ENCODE measurements at places on chromosomes 13 and 19. TPM values are rescaled to one million over a fixed set of nuclear protein-coding genes. Genes with fewer than 3 reads are reported as not detected.

ADGRE3 gene
- total RNA-seq, result not detected

COL5A3 gene
- total RNA-seq, result 0.77 TPM

MEF2B gene
- under 0.01 TPM for total RNA-seq

CYP4F2 gene
- total RNA-seq, result not detected

ZNF560 gene
- 3.3 TPM for total RNA-seq

ESD gene
- total RNA-seq, result 118 TPM

PSG6 gene
- total RNA-seq, result 0.17 TPM

KLK10 gene
- not detected for total RNA-seq

FSD1 gene
- 8.7 TPM for total RNA-seq

TJP3 gene
- not detected for total RNA-seq

AP3D1 gene
- 88.9 TPM for total RNA-seq

MTUS2 gene
- total RNA-seq, result not detected

FXYD7 gene
- not detected for total RNA-seq

UFM1 gene
- total RNA-seq, result 83.6 TPM

TPTE2 gene
- total RNA-seq, result not detected

TMPRSS9 gene
- under 0.01 TPM for total RNA-seq

NTN5 gene
- under 0.01 TPM for total RNA-seq

S1PR5 gene
- under 0.01 TPM for total RNA-seq

TICAM1 gene
- 4.1 TPM for total RNA-seq

ZNF331 gene
- 9.0 TPM for total RNA-seq

RFX1 gene
- 1.0 TPM for total RNA-seq

B3GNT8 gene
- total RNA-seq, result 1.3 TPM

LIG1 gene
- 8.5 TPM for total RNA-seq

NUP62 gene
- total RNA-seq, result 20.8 TPM

All from fibroblast of lung (primary cell).